ENCODE measurements at places on chromosomes 2 and 18.

- DNase-seq, result peak; percentile 79
Observed at GRCh38 chr2:86825693-86826381, 35.1 kb upstream of the CD8A start.

GRCh38 chr2:165640247-165640929 lies 153.7 kb downstream of the GALNT3 start:
- no peak for DNase-seq

DNA sequence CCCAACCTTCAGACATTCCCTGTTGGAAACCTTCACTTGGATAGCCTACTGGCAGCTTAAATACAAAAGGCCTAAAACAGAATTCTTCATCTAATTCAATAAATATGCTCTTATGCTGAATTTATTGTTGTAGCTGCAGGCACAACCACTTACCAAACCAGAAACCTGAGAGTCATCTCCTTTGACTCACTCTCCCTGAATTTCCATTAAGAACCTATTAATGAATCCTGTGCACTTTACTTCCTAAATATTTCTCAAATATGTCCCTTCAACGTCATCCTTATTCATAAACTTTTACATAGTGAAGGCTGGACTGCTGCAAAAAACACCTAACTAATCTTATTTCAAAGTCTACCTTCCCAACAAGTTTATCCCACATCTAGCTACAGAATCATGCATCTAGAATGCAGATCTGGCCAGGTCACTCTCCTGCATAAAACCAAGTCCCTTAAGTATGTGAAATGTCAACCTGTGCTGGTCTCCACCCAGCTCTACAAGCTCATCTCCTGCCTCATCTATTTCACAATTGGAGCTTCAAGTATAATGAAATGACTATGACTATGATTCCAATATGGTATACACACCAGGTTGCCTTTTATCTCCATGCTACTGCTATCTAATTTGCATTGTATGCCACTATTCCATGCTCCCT lies 354.2 kb downstream of the ZEB2 start:
- no peak for DNase-seq

DNA sequence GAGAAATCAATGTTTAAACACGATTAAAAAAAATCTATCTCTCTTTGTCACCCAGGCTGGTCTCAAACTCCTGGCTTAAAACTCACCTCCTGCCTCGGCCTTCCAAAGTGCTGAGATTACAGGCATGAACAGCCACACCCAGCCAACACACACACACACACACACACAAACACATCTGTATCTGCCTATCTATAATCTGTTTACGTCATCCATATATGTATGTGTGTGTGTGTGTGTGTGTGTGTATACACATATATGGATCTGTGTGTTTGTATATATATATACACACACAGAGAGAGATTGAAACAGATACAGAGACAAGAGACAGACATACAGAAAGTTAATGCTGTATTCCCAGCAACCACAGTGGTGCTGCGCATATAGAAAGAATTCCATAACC lies 497.1 kb downstream of the DSC3 start:
- no peak for DNase-seq

DNA sequence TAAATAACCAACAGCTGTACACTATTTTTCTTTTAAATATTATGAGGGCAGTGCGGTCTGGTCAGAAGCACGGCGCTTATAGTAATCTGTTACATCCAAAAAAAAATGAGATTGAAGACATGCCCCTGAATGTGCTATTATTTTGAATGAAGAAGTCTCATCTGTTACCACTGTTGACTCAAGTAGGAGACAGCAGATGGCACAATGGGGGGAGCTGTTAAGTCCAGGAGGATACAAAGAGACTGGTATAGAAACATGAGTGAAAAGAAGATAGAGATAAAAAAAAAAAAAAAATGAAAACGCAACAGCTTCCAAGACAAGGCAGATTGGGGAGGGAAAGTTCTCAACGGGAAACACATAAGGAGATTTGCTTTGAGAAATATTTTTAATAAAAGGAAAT lies 425.5 kb upstream of the PKDCC start:
- no peak for DNase-seq

- DNase-seq, result no peak
Observed at GRCh38 chr2:220913384-220913783, 658.7 kb downstream of the EPHA4 start.

- DNase-seq, result no peak
Observed at GRCh38 chr2:70723286-70723885, 44.6 kb downstream of the ADD2 start.

GRCh38 chr2:170090229-170090628 lies 87.7 kb upstream of the MYO3B start:
- DNase-seq, result no peak

DNA sequence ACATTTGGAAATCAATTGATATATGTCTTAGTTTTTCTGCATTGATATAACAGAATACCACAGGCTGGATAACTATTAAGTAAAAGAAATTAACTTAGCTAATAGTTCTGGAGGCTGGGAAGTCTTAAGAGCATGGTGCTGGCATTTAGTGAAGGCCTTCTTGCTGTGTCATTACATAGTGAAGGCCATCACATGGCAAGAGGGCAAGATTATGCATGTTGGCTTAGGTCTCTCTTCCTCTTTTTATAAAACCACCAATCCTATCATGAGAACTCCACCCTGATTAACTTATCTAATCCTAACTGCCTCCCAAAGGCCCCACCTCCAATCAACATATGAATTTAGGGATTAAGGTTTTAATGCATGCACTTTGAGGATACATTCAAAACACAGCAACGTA lies 225.5 kb upstream of the VRK2 start:
- DNase-seq, result no peak

DNA sequence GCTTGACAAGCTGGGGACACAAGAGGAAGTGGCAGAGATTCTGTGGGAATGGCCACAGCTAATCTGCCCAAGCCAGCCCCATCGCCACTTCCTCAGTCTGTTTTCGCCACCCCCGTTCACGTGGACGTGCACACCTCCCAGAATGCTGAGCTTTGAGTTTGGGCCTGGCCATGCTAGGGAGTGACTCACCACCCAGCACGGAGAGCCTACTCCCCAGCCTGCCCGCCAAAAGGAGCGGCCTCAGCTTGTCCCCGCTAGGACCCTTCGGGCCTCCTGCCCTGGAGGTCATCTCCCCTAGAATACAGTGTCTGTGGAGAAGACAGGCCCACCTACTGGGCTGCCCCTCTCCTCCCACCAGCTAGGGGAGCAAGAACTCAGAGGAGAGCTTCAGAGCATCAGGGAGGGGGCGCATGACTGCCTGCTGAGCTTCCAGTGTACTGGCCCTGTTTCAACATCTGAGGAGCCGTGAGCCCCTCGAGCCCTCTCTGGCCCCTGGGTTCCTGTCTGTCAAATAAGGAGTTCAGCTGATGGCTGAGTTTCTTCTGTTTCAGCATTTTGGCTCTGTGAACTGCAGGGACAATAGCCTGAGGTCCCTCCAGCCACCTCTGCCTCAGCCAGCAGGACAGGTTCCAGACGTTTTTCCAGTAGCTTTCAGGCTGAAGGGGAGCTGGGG lies 5.1 kb downstream of the SLC35F6 start:
- peak; percentile 50 for DNase-seq

DNA sequence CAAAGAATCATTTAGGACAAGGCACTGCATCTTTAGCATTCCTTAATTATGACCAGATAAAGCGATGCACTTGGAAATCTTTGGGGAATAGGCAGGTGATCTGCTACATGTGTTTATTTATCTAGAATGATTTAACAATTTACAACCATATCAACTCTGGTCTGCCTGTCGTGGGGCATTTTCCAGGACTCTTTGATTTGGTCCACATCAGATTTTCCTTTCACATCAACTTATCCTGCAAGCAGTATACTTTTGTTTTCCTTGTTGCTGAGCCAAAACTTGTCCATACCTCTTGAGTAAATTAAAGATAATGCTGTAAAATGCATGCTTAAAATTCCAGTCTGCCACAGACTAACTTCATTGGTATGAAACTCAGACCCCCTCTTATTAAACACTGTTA lies 312.4 kb upstream of the TCF4 start:
- DNase-seq, result no peak

GRCh38 chr2:148524519-148524919 lies 120.0 kb upstream of the EPC2 start:
- DNase-seq, result no peak

GRCh38 chr18:12428923-12429322 lies 21.2 kb downstream of the PRELID3A start:
- no peak for DNase-seq

All from activated naive CD8-positive, alpha-beta T cell treated with anti-CD3 and anti-CD28 coated beads, Interleukin-2, amount 10 ng/mL, durations not matched to agents 7 days and 5 days (primary cell).